Activated CD4-positive, alpha-beta memory T cell treated with anti-CD3 and anti-CD28 coated beads for 36 hours (primary cell): ENCODE measurements at places on chromosomes 12 and 14.

DNA sequence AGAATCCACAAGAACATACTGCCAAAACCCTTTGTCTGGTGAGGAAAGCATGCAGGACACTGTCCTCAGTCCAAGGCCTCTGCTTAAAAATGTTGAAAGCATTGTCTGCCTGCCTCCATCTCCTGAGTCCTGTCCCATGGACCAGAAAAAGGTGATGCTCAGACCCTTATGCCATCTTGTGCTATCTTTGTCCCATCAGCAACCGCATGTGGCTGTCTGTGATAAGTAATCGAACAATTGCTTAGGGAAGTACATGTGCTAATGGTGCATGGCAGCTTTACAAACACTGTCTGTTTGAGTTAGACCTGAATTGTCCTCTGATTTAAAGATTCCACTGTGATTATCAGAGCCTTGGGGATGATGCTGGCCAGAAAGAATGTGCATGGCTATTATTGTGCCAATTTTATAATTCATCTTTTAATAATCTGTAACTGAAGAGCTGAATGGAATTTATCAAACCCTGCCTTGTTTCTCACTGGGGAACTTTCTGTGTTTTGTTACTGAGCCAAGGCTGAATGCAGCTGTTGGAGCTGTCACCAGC, 177.5 kb downstream of the DACT1 start:
- no peak for DNase-seq

GRCh38 chr12:128857133-128857763, 4.0 kb downstream of the GLT1D1 start:
- DNase-seq = no peak

GRCh38 chr14:59189091-59189785, 771 bp downstream of the DAAM1 start:
- peak; percentile 57 for DNase-seq

DNA sequence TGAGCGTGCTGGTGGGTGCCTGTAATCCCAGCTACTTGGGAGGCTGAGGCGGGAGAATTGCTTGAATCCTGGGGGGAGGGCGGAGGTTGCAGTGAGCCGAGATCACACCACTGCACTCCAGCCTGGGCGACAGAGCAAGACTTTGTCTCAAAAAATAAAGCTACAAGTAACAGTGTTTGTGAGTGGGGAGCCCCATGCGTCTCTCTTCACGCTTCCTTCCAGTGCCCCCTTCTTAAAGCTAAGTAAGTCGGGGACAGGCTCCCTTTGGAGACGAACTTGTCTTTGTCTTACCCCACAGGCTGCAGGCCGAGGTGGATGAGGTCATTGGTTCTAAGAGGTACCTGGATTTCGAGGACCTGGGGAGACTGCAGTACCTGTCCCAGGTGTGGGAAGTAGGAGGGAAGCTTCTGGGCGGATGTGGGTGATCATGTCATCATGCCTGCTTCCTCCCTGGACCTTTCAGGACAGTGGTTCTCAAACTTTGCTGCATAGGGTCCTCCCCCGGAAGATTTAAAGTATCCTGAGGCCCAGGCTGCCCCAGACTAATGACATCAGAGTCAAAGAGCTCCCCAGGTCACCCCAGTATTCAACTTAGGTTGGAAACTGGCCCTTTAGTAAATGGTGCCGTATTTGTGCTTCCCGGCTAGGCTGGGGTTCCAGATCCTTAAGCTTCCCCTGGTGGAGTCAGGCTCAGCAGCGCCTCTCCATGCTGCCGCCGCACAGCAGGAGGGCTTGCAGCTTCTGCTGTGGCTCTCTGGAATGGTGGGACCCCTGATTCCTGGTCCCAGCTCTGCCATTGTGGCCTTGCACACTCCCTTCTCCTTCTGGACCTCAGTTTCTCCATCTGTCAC, 37.1 kb downstream of the CYP46A1 start:
- no peak for DNase-seq

DNA sequence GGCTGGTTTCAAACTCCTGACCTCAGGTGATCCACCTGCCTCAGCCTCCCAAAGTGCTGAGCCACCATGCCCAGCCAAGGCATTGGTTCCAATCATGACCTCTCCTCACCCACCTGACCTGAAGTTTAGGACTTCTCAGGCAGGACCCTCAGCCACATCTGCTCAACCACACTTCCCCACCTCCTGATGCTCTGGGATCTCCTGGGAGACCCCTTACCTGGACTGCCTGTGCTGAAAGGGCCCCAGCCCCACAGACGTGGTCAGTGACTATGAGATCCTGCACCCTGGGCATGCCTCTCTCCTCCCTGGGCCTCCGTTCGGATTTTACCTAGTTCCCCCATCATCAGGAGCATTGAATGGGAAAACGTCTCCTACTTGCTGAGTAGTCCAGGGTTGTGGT, 18.0 kb downstream of the GSC start:
- DNase-seq = no peak

GRCh38 chr12:106893451-106893850, 62.3 kb upstream of the TMEM263 start:
- DNase-seq = no peak

GRCh38 chr14:103561381-103562178, 877 bp downstream of the BAG5 start:
- peak; percentile 66 for DNase-seq

GRCh38 chr12:48489012-48489411, 6.7 kb downstream of the C12orf54 start:
- no peak for DNase-seq

DNA sequence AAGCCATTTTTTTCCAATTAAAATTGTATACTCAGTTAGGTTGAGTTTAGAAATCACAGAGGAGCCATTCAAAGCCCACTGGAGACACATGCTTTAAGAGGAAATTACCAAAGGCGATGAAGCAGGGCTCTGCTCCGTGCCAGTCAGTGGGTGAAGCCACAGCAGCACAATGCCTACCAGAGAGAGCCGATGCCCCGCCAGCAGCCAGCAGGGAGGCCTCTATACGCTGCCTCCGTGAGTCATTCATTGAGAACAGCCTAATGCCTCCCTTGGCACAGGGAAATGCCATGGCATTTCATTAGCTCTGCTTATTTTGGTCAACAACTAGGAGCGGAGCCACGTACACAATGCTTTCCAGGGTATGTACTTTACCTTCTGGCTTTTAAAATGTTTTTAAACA, 197.8 kb upstream of the FRMD6 start:
- DNase-seq = no peak

GRCh38 chr14:89609500-89610100, 192.6 kb upstream of the FOXN3 start:
- DNase-seq = no peak

DNA sequence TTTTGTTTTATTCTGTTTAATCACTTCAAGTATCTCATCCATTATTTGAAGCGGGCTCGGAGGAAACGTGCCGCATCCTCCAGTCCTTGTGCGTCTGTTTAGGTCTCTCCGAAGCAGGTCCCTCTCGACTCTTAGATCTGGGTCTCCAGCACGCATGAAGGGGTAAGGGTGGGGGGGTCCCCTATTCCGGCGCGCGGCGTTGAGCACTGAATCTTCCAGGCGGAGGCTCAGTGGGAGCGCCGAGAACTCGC, 311 bp upstream of the LGR5 start:
- no peak for DNase-seq

DNA sequence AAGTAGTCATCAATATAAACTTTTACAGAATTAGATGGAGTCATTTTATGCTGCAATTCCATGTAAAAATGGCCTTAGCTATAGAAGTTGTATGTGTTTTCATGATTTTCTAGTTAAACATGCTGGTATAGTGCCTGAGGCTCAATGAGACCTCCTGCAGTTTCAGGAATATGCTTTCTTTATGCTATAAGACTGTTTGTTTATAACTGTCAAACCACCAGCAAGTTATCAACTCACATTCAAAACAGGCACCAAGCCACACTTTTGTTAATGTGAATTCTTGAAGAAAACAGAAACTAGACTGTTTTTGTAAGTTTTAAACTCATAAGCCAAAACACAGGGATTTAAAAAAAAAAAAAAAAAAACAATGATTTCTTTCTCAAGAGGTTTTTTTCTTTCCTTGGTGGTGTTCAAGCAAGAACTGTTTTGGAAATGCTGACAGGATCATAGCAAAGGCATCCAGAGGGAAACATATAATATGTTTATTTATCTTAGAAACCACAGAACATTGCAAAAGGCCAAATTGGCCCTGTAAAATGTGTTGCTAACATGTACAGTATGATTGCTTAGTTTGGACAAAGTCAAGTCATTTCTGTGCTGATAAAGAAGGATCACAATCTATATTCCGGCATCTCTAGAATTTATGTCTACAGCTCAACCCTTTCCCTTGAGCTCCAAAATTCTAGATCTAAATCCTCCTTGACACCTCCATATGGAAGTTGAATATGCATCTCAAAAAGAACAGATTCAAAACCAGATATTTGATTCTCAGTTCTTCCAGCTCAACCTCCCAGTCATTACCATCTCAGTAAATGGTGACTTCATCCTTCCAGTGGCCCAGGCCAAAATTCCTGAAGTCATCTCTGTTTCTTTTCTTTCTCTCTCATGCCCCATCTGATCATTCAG, 29.0 kb upstream of the LUM start:
- DNase-seq = no peak
